Natural killer cell (primary cell): ENCODE measurements at places on chromosomes 11 and 22. TPM values are rescaled to one million over a fixed set of nuclear protein-coding genes. Genes with fewer than 3 reads are reported as not detected.
A peak's percentile ranks its signal among the peaks of the same experiment; 100 is the strongest.

DNA sequence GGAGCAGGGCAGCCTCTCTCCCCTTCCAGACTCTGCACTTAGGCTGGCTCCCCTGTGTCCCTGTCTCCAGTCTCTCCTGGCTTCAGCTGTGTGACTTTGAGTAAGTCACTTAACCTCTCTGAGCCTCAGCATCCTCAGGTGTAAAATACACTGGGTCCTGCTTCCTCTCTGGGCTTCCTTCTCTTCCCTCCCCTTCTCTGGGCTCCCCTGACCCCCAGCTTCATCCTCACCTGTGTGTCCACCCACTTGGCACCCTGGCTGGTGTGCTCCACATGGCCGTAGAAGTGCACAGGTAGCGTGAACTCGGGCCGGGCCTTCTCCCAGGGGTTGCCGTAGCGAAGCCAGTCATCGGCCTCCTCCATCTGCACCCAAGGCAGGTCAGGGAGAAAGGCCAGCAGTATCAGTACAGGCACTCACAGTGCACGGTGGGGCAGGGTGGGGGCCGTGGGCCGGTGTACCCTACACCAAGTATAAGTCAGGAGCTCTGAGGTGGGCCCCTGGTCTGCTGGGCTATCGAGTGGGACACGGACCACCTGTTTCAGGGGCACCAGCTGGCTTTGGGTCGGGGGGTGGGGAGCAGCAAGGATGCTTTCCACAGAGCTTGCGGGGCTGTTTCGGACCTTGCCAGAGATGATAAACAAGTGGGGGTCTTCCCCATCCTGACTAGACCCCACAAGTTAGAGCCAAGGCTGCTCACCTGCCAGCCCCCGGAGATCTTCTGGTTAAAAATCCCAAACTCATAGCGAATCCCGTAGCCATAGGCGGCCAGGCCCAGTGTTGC, 2.0 kb downstream of the PYGM start:
- DNase-seq = no peak

DNA sequence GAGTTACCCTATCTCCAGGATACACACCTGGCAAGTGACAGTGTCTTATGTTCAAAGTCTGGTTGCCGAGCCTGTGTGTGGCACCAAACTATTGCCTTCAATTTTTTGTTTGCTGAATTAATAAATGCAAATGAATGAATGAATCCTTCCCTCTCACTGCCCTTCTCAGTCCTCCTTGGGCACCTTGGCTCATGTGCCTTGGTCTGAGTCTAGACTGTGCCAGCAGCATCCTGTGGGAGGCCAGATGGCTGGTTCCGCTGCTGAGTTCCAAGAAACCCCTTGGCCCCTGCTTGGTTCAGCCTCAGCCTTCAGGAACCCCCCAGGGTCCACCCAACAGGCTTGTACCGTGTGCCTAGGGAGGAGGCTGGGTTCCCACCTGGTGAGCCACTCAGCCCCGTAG, 31.0 kb downstream of the TOB2 start:
- no peak for DNase-seq

The HPS5 gene
- total RNA-seq = 14.0 TPM

The VWCE gene
- 0.95 TPM for total RNA-seq

- no peak for DNase-seq
Observed at GRCh38 chr22:43990044-43990443, 34.1 kb upstream of the PARVB start.

DNA sequence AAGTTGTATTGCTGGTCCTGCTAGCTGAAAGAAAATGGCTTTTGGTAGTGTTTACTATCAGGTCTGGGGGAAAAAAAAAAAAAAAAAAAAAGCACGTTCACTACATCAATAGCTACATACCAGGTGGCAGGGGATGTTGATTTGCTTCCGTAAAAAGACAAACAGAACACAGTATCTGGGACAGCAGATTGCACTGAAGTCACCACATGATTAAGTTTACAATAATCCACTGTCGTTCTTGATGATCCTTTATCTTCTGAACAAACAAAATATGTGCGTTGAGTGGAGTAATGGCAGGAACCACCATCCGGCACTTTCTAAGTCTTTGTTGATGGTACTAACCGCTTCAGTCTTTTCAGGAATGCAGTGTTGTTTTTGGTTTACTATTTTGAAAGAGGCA, 48.7 kb downstream of the DDX6 start:
- DNase-seq = peak; percentile 1

The CABP4 gene
- 22.8 TPM for total RNA-seq

The APOA5 gene
- not detected for total RNA-seq

DNA sequence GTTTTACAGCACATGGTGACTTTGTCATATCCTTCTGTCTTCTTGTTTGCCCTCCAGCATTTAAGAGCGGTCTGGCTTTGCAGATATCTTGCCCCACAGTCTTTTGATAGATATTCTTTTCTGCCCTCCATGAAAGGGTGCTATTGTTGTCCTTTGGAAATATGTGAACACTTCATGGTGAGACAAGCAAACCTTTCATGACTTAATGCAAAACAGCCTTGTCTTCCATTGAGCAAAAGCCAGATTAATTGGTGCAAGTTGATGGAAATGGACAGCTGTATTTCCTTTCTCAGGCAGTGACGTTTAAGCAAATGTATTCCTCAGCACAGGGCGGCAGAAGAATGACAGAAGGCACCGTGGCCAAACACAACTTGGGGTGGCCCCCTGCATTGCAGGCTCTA, 4.4 kb downstream of the DCPS start:
- DNase-seq = no peak

The CDCA5 gene
- 3.8 TPM for total RNA-seq
